ENCODE measurements at places on chromosomes 3 and 15.
A peak's percentile ranks its signal among the peaks of the same experiment; 100 is the strongest.

DNA sequence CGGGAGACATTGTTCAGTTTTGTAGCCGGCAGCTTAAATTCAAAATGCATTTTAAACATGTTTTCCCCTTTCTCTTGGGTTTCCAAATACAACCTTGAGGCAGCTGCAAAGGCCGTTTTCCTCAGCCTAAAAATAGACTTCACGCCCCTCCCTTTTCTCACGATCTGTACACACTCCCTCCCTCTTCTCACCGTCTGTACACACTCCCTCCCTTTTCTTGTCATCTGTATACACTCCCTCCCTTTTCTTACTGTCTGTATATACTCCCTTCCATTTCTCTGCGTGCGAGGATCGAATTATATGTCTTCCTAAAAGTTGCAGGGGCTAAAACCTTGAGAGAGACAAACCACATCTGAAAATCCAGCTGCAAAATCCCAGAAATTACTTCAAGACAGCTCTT is 8.9 kb downstream of the MUC4 start:
- no peak for DNase-seq

DNA sequence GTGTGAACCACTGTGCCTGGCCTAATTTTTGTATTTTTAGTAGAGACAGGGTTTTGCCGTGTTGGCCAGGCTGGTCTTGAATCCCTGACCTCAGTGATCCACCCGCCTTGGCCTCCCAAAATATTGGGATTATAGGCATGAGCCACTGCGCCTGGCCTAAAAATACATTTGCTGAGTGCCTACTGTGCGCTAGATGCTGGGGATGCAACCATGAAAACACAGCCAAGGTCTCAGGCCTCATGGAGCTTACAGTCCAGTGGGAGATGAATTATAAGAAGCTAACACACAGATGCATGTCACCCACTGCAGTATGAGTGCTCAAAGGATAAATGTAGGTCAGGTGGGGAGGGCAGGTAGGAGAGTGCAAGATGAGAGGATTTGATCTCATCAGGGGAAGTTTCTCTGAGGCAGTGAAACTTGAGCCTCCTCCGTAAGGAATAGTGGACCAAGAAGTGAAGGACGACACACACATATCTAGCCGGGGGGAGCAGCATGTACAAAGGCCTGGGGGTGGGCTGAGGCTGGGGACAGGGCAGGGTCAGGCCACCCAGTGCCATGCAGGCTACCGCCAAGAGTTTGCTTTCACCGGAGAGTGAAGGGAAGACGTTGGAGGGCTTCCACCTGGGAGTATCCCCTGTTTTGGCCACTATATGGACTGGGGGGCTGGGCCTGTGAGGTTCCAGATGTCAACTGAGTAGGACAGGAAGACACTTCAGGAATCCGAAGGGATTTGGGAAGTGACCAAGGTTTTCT is 24.3 kb downstream of the IRAK2 start:
- DNase-seq, result no peak

DNA sequence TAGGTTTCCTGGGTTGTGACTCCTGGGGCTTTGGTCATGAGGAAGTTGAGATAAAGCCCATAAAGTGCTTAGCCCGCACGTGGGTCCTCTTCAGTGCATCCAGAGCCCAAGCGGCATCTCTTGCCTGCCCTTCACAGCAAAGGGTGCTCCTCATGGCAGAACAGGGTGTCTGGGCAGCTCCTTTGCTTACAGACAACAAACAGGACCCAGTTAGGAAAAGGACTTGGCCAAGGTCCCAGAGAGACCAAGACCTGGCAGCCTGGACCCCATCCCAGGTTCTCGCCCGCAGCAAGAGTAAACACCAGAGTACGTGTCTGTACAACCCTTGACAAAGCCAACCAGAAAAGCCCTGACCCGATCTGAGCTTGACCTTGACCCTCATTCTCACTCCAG is 27.0 kb downstream of the ALS2CL start:
- DNase-seq, result peak; percentile 10

GRCh38 chr3:51343918-51344687 is 41.0 kb upstream of the MANF start:
- DNase-seq, result no peak

GRCh38 chr3:69807674-69808073 is 68.4 kb downstream of the MITF start:
- no peak for DNase-seq

DNA sequence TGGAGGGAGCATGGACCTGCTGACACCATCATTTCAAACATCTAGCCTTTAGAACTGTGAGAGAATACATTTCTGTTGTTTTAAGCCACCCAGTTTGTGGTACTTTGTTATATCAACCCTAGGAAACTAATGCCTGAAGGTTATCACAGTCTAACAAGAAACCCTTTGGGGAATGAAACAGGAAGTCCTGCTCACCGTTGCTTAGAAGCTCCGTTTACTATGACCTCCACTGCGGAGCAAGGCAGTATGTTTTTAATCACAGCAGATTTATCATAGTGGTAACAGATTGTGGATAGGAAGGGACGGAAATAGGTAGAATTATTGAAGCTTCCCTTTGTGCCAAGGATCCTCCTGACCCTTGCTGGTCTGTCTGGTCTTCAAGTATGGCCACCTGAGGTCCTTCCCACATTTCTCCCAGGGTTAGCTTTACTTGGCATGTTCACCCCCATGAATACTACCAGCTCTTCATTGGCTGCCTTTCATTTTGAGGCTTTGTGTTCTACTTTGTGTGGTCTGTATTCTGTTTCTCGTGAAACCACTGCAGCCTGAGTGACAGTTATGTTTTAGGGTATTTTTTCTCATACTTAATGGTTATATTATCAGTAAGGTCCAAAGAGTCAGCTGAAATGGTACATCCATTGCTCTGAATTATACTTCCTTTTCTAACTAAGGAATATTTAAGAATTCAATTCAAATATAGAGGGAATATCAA is 201.6 kb downstream of the CHST2 start:
- no peak for DNase-seq

GRCh38 chr15:25770618-25771337 is 92.3 kb downstream of the ATP10A start:
- no peak for DNase-seq

- DNase-seq, result no peak
Measured at GRCh38 chr3:121718205-121718846, 31.2 kb downstream of the GOLGB1 start.

DNA sequence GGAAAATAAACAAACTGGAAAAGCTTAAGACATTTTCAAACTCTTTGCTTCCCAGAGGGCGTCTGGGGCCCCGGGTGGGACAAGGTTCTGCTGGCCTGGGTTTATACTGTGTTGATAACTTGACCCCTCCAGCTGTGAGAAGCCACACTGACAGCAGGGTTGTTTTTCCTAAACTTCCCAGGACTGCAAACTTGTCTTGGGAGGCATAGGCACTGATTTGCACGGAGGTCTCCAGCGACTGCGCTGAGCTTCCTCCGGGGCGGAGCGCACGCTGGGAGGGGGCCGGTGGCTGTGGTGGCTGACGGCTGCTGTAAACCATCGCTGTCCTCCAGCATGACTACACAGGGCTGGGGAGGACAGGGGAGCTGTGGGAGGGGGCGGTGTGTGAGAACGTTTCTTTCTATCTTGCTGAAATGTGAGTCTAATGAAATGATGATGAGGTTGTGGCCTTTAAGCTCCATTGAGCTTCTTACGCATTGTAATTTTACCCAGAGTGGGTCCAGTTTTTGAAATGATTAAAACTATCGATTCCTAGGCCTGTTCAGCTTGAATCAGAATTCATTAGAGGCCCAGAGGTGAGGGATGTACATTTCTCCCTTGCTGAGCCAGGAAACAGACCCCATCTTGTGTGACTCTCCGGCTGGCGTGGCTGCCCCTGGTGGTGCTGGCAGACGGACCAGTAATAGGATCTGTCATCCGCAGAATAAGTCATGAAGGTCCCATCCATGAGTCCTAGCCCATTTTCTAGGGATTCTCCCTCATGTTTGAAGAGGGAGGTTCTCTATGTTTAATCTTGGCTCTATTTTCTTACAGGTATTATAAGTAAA is 40.5 kb upstream of the VPS8 start:
- DNase-seq, result no peak

DNA sequence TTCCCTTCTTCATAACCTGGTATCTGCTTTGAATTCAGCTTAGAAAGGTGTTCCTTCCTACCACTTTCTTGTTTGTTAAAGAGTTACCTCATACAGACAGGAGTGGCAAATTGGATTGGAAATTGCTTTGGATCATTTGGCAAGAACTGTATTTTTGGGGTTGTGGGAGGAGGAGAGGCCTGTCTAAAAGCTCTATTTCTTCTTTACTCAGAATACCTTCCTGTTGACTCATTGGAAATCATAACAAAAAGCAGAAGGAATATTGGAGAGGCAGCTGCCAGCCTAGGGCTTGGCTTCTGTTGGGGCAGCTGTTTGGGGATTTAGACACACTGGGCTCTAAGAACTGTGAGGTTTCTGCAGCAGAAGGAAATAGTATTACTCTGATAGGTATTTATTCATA is 14.2 kb downstream of the IQGAP1 start:
- DNase-seq, result no peak

GRCh38 chr3:98602078-98602678 is 8.8 kb upstream of the CPOX start:
- peak; percentile 51 for DNase-seq

GRCh38 chr15:86183596-86184491 is 104.2 kb downstream of the AGBL1 start:
- no peak for DNase-seq

DNA sequence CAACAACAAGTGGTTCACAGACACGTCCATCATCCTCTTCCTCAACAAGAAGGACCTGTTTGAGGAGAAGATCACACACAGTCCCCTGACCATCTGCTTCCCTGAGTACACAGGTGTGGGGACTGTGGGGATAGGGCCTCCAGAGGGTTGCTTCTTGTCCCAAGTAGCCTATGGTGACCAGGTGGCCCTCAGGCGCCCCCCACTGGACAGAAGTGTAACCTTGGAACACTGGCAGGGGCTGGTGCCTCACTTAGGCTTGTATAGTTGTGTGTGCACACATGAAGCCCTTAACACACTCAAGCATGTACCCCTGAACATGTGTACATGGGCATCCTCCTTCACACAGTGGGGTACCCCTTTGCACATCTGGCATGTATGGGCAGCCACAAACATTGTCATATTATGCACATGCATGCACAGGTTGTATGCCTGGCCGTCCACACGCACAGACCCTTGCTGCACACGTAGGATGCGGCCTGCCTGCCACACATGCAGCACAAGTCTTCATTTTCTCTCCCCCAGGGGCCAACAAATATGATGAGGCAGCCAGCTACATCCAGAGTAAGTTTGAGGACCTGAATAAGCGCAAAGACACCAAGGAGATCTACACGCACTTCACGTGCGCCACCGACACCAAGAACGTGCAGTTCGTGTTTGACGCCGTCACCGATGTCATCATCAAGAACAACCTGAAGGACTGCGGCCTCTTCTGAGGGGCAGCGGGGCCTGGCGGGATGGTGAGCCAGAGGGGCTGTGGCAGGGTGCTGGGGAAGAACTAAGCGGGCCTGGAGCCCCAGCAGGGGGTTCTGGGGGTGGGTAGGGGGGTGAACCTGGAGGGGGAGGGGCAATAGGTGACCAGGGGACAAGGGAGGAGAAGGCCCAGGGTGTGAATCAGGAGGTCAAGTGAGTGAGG is 11.7 kb upstream of the SEMA3B start:
- DNase-seq, result no peak

DNA sequence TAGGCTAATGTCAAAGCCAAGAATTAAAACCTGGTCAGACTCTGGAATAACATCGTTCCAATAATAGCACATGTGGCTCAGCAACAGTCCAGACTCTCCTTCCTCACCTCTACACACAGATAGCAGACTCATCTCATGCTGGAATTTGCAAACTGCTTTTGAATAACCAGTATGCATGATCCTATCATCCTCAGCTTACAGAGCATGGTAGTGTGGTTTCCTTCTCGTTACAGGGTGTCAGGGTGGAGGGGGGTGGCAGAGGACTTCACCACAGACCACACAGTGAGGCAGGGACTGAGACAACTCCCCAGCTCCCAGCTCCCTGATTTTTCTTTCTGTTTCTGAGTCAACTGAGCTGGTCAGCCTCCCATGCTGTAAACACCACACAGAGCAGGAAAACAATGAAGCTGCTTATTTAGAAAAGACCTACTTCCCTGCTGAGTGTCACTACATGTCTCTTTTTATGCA is 101.6 kb downstream of the RPL22L1 start:
- no peak for DNase-seq

GRCh38 chr15:84898761-84899160 is 14.3 kb downstream of the SLC28A1 start:
- DNase-seq, result no peak
